Right lobe of liver (tissue), 6 donors: ENCODE measurements at places on chromosomes 2 and 18. TPM values are rescaled to one million over a fixed set of nuclear protein-coding genes. Genes with fewer than 3 reads are reported as not detected.

The AMER3 gene
- not detected for total RNA-seq

DNA sequence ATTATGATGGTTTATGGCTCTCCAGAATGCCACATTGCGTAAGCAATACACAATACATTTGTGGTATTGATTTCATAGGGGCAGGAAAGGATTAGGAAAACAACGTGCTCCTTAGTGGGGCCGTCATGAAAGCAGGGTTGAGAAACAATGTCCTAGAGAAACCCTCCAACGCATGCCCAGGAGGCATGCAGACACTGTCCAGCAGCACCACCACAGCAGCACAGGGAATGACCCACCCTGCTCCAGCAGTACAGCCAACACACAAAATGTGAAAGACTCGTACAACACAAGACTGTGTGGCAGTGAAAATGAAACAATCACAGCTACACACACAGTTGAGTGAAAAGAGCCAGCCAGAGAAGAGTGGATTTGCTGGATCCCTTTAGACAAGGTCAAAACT, 66.3 kb downstream of the FAM168B start:
- H3K36me3 ChIP-seq, result no peaks in the 10 kb centered on the region
- no peaks in the 10 kb centered on the region for H3K27me3 ChIP-seq
- H3K4me3 ChIP-seq, result no peak overlapping the region
- DNase-seq, result no peak

The PTGR3 gene
- total RNA-seq, result 16.9 TPM

DNA sequence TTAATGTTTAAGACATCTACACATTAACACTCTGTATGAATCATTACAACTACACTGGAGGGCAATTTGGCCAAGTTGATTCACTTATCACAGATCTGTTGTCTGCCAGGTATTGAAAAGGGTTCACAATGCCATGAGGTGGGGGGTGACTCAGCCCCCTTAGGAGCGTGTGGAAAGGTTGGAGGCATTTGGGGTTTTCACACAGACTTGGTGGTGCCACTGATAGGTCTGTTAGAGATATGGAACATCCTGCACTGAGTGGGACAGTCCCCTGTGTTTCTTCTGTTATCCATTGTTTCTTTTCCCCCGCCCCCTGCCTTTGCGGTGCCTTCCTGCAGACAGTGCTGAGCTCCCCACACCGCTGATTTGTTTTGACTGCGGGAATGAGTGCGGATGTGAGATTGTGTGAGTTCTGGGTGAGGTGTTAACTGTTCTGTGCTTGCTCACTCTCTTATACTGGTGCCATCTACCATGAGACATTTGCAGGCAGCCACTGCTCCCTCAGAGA, 9.3 kb upstream of the TSN start:
- DNase-seq, result no peak
- H3K27me3 ChIP-seq, result no peaks in the 10 kb centered on the region
- no peaks in the 10 kb centered on the region for H3K4me1 ChIP-seq
- no peak overlapping the region for H3K27ac ChIP-seq
- no peak overlapping the region for H3K4me3 ChIP-seq

DNA sequence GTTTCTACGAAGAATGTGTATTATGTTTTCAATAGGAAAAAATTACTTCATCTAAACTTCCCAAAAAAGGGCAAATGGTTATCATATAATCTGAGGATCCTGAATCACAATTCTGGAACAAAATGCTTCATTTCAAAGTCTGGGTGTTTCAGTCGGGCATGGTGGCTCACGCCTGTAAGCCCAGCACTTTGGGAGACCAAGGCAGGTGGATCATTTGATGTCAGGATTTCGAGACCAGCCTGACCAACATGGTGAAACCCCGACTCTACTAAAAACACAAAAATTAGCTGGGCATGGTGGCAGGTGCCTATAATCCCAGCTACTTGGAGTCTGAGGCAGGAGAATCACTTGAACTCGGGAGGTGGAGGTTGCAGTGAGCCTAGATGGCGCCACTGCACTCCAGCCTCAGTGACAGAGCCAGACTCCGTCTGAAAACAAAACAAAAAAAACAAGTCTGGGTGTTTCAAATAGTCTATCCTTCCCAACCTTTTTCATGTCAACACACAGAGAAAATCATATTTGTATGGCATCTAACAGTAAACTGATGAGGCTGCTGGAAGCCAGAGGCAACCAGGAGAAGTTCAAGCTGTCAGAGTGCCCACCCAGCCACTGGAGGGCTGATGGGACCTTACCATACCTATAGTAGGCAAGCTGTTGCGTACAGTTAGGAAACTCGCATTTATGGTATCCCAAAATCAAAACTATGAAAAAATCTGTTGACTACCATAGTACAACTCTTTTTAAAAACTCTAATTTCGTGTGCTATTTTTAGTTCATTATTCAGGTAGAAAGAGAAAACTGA, 14.6 kb downstream of the NBAS start:
- H3K4me1 ChIP-seq, result no peaks in the 10 kb centered on the region
- no peaks in the 10 kb centered on the region for H3K27me3 ChIP-seq
- DNase-seq, result no peak
- no peak overlapping the region for H3K4me3 ChIP-seq
- H3K27ac ChIP-seq, result no peak overlapping the region

The TUBA3E gene
- not detected for total RNA-seq

GRCh38 chr2:104938231-104938941, 84.5 kb downstream of the POU3F3 start:
- H3K27ac ChIP-seq, result no peak overlapping the region
- no peaks in the 10 kb centered on the region for H3K36me3 ChIP-seq
- H3K4me1 ChIP-seq, result no peaks in the 10 kb centered on the region
- H3K27me3 ChIP-seq, result no peaks in the 10 kb centered on the region

DNA sequence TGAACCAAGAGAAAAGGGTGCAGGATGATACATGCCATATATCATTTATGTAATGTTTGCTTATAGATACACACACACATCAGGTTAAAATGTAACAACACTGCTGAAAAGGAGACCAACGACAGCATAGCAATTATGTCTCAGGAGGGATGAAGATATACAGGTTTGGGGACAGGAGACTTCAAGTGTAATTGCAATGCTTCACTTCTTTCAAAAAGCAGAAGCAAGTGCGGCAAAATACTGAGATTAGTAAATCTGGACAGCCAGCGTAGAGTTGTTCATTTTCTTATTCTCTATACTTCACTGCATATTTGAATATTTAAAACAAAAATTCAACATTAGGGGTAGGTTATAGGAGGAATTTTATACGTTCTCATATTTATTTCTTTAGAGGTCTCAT, 87.2 kb downstream of the L3MBTL4 start:
- H3K4me1 ChIP-seq, result peaks cover 6% of the 10 kb centered on the region
- no peak overlapping the region for H3K27ac ChIP-seq
- no peaks in the 10 kb centered on the region for H3K36me3 ChIP-seq
- no peaks in the 10 kb centered on the region for H3K27me3 ChIP-seq

- no peak overlapping the region for H3K4me3 ChIP-seq
- H3K4me1 ChIP-seq, result peaks cover 41% of the 10 kb centered on the region
- H3K27me3 ChIP-seq, result no peaks in the 10 kb centered on the region
- DNase-seq, result no peak
- peak overlapping the region; percentile 46 for H3K27ac ChIP-seq
Observed at GRCh38 chr2:20567926-20568179, 83.0 kb downstream of the HS1BP3 start.

The FAM168B gene
- total RNA-seq, result 32.9 TPM

DNA sequence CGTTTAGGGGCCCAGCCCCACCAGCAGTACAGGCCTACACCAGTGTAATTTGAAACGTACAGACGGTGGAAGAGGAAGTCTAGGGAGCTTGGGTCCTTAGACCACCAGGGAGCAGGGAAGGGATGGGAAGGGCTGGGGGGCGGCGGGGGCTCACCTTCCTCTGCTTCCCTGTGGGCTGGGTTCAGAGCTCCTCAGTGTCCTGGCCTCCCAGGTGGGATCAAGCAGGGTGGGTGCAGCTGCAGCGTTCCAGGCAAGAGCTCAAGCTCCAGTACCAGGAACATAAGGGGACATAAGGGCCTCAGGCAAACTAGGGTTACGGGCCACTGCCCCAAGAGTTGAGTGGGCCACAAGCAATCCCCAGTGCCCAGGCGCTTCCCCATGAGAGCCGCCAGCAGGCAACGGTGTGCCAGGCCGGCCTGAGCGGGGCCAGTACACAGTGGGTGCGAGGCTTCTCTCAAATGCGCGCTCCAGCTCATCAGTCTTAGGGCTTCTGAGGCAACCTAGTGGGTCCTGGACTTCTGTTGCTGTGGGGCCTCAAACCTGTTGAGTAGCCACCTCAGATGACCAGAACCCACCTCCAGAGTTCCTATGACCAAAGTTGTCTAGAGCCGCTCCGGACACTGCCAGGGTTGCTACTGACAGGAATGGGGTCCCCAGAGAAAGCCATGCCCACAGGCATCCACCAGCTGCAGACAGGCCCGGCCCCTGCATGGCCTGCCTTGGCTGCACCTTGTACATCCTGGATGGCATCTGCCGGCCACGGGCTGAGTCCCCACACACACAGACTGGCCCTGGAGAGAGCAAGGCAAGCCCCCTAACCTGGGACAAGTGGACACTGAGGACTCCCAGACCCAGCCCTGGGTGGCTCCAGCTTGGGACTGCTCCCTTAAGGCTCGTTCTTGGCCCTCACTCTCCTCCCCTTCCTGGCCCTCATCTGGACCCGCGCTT, 5.2 kb downstream of the ANKRD23 start:
- no peaks in the 10 kb centered on the region for H3K27me3 ChIP-seq
- H3K27ac ChIP-seq, result no peak overlapping the region
- no peaks in the 10 kb centered on the region for H3K36me3 ChIP-seq
- no peak overlapping the region for H3K4me3 ChIP-seq
- no peaks in the 10 kb centered on the region for H3K4me1 ChIP-seq

- no peak overlapping the region for H3K27ac ChIP-seq
- no peak for DNase-seq
- no peak overlapping the region for H3K4me3 ChIP-seq
Observed at GRCh38 chr2:66212749-66213148, 222.2 kb upstream of the MEIS1 start.

The ATG16L1 gene
- 14.7 TPM for total RNA-seq

GRCh38 chr18:37659906-37660305, 94.3 kb upstream of the CELF4 start:
- H3K27me3 ChIP-seq, result no peaks in the 10 kb centered on the region
- no peak for DNase-seq
- H3K27ac ChIP-seq, result no peak overlapping the region
- H3K4me3 ChIP-seq, result no peak overlapping the region
- no peaks in the 10 kb centered on the region for H3K36me3 ChIP-seq
- H3K4me1 ChIP-seq, result no peaks in the 10 kb centered on the region
